Activated T-helper 17 cell treated with anti-CD3 and anti-CD28 coated beads, Interleukin-2, amount 50 U/mL, for 72 hours (primary cell): ENCODE measurements at places on chromosomes 1 and 21. TPM values are rescaled to one million over a fixed set of nuclear protein-coding genes. Genes with fewer than 3 reads are reported as not detected.

ERG gene
- not detected for total RNA-seq

TEDDM1 gene
- total RNA-seq = not detected

IGSF9 gene
- not detected for total RNA-seq

REN gene
- total RNA-seq = not detected

NGF gene
- total RNA-seq = not detected

CRYBG2 gene
- 13.6 TPM for total RNA-seq

ASH1L gene
- total RNA-seq = 42.5 TPM

DNASE2B gene
- total RNA-seq = not detected

ELF3 gene
- 0.32 TPM for total RNA-seq

FMN2 gene
- not detected for total RNA-seq

KIRREL1 gene
- 0.08 TPM for total RNA-seq

PCP4 gene
- not detected for total RNA-seq

LCE6A gene
- total RNA-seq = not detected

SYTL1 gene
- total RNA-seq = 26.0 TPM

NHLH1 gene
- 1.0 TPM for total RNA-seq

DMRTA2 gene
- total RNA-seq = not detected

CELA2B gene
- not detected for total RNA-seq

HCRTR1 gene
- total RNA-seq = not detected

TNFRSF9 gene
- total RNA-seq = 22.2 TPM
